ENCODE measurements at places on chromosomes 11 and 22. TPM values are rescaled to one million over a fixed set of nuclear protein-coding genes. Genes with fewer than 3 reads are reported as not detected.

DNA sequence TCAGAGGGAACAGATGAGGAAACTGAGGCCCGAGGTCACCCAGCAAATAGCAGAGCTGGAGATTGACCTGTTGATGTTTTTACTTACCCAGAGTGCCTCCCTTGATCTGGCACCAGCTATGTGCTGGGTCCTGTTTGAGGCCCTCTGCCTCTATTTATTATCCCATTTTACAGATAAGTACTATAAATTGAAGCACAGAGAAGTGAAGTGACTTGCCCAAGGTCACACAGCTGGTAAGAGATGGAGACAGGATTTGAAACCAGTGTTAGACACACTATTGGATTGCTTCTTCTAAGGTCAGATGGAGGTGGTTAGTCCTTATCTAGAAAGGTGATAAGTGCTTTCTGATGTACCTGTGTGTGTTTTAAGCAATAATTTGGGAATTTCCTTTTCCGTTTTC lies 13.5 kb downstream of the SGSM1 start:
- H3K36me3 ChIP-seq: peaks cover 2% of the 10 kb centered on the region
- H3K4me1 ChIP-seq: peaks cover 3% of the 10 kb centered on the region
- H3K27me3 ChIP-seq: no peaks in the 10 kb centered on the region
- DNase-seq: no peak

OR8B8 gene
- total RNA-seq: not detected

GRCh38 chr11:17219016-17219415 lies 11.2 kb upstream of the PIK3C2A start:
- peaks cover 4% of the 10 kb centered on the region for H3K4me1 ChIP-seq
- no peak overlapping the region for H3K4me3 ChIP-seq
- H3K27ac ChIP-seq: no peak overlapping the region
- H3K36me3 ChIP-seq: peaks cover 9% of the 10 kb centered on the region
- no peak for DNase-seq
- H3K27me3 ChIP-seq: peaks cover 13% of the 10 kb centered on the region

DNA sequence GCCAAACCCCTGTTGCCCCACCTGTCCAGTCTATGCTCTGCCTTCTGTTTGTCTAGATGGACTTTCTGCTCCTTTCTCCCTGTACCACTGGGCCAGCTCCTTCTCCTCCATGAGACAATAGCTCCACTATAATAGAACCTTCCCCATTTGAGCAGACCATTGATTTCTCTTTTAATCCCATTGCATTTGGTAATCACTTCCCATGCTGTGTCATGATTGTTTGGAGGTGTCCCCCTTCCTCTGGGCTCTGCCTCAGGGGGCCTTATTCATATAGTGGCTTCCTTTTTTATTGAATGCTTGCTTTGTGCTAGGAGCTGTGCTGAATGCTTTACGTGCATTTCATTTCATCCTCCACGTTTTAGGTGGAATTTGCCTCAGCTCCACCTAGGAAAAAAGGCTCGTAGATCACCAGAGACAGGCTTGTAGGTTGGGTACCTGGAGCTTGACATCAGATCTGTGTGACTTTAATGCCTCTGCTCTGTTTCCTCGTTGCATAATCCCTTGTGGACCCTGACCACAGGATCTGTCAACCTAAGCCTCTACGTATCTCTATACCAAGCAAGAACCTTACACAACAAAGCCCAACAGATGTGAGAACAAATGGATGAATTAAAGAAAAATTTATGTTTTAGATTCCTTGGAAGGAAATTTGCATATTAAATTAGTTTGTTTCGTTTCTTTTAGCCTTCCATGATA lies 106.2 kb upstream of the RASSF10 start:
- DNase-seq: no peak
- H3K4me3 ChIP-seq: no peak overlapping the region
- H3K27me3 ChIP-seq: peaks cover 37% of the 10 kb centered on the region
- no peak overlapping the region for H3K27ac ChIP-seq

GRCh38 chr11:124101737-124102136 lies 13.5 kb upstream of the VWA5A start:
- DNase-seq: no peak
- no peak overlapping the region for H3K4me3 ChIP-seq
- H3K27me3 ChIP-seq: peaks cover 68% of the 10 kb centered on the region
- H3K27ac ChIP-seq: no peak overlapping the region
- no peaks in the 10 kb centered on the region for H3K36me3 ChIP-seq

- H3K4me3 ChIP-seq: no peak overlapping the region
- peaks cover 11% of the 10 kb centered on the region for H3K4me1 ChIP-seq
- no peaks in the 10 kb centered on the region for H3K27me3 ChIP-seq
- peaks cover 6% of the 10 kb centered on the region for H3K36me3 ChIP-seq
- DNase-seq: no peak
These were observed 110.5 kb downstream of the ATG16L2 start for GRCh38 chr11:72924568-72925190.

- DNase-seq: no peak
- peak overlapping the region; percentile 77 for H3K27ac ChIP-seq
- H3K36me3 ChIP-seq: peaks cover 6% of the 10 kb centered on the region
- peaks cover 12% of the 10 kb centered on the region for H3K4me1 ChIP-seq
These were observed 35.0 kb upstream of the CRTAM start for GRCh38 chr11:122803306-122803705.

DNA sequence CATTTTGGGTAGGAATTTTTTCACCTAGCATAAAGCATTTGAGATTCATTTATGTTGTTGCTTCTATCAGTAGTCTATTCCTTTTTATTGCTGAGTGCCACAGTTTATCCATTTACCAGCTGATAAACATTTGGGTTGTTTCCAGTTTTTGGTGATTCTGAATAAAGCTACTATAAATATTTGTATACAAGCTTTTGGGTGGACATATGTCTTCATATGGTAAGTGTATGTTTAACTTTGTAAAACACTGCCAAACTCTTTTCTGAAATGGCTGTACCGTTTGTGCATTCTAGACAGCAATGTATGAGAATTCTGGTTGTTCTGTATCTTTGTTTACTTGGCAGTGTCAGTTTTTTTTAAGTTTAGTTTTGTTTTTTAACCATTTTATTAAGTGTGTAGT lies 16.9 kb downstream of the USP47 start:
- H3K27ac ChIP-seq: peak overlapping the region; percentile 41
- no peak for DNase-seq
- peaks cover 32% of the 10 kb centered on the region for H3K4me1 ChIP-seq

MISFA gene
- total RNA-seq: 1.9 TPM

DNA sequence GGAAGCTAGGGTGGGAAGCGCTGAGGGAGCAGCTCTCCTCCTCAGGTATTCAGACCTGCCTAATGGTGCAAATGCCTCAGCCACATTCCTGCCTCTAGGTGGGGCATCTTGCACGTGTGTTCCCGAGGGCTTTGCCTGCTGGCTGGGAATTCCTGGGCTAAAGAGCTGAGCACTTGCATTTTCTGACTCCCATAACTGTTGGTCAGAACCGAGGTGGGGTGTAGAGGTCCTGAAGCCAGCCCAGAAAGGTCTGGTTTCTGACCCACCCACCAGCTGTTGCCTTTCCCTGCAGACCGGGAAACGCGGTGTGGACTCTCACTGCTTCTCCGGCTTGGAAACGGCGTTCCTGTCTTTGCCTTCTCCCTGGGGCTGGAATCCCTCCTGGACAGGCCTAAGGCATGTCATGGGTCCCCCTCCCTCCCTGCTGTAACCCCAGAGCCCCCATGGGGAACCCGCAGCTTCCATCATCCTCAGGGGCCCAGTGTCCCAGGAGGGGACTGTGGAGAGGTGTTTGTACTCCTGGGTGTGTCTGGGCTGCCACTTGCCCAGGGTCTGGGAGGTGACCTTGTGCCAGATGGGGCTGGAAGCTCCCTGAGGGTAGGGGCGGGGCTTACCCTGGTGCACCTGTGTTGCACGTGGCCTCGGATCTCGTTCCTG lies 24.0 kb upstream of the SMIM38 start:
- no peak for DNase-seq
- no peaks in the 10 kb centered on the region for H3K27me3 ChIP-seq
- peaks cover 2% of the 10 kb centered on the region for H3K4me1 ChIP-seq
- no peak overlapping the region for H3K4me3 ChIP-seq

DEUP1 gene
- total RNA-seq: not detected

MUC15 gene
- not detected for total RNA-seq

DNA sequence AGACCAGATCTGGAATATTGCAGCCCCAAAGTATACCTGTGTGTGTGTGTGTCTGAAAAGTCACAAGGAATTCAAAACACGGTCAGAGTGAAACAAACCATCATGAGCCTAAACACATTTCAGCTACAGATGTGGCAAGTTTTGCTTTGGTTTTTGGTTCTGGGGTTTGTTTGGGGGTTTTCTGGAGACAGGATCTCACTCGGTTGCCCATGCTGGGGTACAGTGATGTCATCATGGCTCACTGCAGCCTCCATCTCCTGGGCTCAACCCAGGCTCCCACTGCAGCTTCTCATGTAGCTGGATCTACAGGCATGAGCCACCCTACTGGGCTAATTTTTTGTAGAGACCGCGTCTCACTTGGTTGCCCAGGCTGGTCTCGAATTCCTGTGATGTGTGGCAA lies 41.4 kb upstream of the PHF21A start:
- no peak for DNase-seq
- H3K27ac ChIP-seq: peak overlapping the region; percentile 61
- peaks cover 3% of the 10 kb centered on the region for H3K4me1 ChIP-seq

GP1BB gene
- total RNA-seq: 3.5 TPM

DNA sequence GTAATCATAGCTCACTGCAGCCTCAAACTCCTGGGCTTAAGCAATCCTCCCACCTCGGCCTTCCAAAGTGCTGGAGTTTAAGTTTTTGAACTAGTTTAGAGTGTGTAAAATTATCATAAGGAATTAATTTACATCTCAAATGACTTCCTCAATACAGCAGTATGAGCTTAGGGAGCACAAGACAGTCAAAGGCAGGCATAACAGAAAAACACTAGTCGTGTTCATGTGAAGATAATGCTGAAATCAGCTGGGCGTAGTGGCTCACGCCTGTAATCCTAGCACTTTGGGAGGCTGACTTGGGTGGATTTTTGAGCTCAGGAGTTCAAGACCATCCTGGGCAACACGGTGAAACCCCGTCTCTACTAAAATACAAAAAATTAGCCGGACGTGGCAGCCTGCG lies 25.8 kb downstream of the YDJC start:
- no peak overlapping the region for H3K27ac ChIP-seq
- peaks cover 29% of the 10 kb centered on the region for H3K4me1 ChIP-seq
- no peaks in the 10 kb centered on the region for H3K27me3 ChIP-seq
- H3K4me3 ChIP-seq: no peak overlapping the region

DNA sequence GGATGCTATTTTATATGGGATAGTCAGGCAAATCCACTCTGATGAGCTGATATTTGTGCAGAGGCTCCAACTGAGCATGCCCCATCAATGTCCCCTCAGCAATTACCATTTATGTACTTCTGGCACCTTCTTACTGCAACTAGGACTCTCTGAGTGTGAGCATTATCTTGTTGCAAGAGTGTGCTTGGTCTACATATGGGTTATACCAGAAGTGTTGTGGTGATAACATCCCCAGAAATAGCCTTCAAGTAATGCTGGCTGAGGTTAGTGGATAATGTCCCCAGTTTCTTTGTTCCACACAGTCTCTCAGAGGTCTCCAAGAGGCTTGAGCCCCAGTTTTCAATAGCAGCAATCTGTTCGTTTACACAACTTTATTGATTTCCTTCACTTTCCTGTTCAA lies 408.6 kb downstream of the JRKL start:
- no peaks in the 10 kb centered on the region for H3K4me1 ChIP-seq
- no peaks in the 10 kb centered on the region for H3K27me3 ChIP-seq
- H3K4me3 ChIP-seq: no peak overlapping the region
